Hypothalamus (tissue), 51 donors: ENCODE measurements at places on chromosomes 6 and 20.

GRCh38 chr6:26375270-26375669 lies 7.6 kb upstream of the BTN2A2 start:
- no peak for DNase-seq

DNA sequence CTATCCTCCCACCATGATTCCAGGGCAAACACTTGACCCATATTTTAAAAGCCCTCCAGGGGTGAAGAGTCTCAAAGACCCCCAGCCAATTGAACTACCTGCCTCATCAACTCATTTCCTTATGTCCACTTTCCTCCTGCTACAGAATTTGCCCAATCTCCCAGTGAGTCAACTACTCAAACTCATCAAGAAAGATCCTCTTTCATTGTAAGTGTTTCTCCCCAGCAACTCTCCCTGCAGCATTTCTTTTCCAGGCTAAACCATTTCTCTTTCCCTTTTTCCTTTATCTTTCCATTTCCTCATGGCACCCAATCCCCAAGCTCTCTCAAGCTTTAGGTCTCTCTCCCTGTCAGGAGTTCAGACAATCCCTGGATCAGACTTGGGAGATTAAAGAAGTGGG lies 1.5 kb downstream of the DLK2 start:
- DNase-seq, result no peak

DNA sequence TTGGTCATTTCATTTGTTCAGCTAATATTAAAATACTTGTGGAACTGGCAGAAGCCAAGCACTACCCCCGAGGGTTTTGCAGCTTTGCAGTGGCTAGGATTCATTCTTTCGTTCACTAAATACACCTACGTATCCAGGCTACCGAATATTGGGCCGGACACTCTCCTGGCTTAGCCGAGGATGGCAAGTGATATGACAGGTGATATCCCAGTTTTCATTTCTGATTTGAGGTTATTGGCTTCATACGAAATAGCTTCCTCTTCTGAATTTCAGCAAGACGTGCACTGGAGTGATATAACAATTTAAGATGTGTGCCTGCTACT lies 536 bp upstream of the MTFR2 start:
- no peak for DNase-seq

GRCh38 chr6:119565893-119566292 lies 216.3 kb upstream of the MAN1A1 start:
- DNase-seq, result no peak

GRCh38 chr6:67888546-67888885 lies 746.6 kb upstream of the ADGRB3 start:
- DNase-seq, result no peak

- no peak for DNase-seq
Measured at GRCh38 chr20:25221592-25222460, 26.1 kb upstream of the PYGB start.

DNA sequence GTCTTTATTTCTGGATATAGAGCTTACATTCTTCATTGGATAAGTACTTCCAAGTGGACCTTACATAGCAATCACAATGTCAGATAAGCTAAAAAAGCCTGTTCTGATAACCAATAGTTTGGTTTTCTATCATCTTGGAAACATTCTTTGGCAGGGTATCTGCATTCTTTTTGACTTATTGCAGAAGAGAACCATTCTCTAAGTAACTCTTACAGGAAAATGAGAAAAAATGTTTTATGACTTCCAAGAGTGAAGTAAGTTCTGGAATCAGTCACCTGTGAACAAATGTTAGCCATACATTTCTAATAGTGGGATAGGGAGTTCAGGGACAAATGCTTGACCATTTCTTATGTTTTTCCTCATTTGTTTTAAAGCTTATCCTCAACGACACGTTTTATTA lies 564.0 kb downstream of the CD109 start:
- no peak for DNase-seq

GRCh38 chr6:40398810-40399477 lies 188.2 kb downstream of the LRFN2 start:
- no peak for DNase-seq

GRCh38 chr6:42451333-42452170 lies at the start of gene TRERF1:
Gene TRERF1, minus strand, starts transcription at chr6:42451926. Its CDS starts 182,336 bp downstream, at chr6:42269590.
- no peak for DNase-seq

DNA sequence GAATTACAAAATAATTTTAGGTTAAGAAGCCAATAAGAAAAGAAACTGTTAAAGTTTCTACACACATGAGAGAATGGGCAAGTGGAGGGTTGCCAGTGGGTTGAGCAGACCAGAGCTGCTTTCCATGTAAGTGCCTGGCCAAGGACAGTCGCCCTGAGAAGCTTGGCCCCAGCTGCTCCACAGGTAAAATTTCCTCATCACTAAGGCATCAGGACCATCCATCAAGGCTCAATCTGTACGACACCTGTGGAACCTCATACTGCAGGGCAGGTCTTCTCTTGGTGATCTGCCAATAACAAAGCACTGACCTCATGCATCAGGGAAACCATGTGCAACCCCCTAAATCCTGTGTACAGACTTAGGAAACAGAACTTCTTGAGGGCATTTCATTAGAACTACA lies 115.4 kb downstream of the INSM1 start:
- DNase-seq, result no peak
